Stimulated activated CD8-positive, alpha-beta memory T cell treated with anti-CD3 and anti-CD28 coated beads, Interleukin-7, amount 100 ng/mL, for 1 hour (primary cell): ENCODE measurements at places on chromosomes 4 and X.

DNA sequence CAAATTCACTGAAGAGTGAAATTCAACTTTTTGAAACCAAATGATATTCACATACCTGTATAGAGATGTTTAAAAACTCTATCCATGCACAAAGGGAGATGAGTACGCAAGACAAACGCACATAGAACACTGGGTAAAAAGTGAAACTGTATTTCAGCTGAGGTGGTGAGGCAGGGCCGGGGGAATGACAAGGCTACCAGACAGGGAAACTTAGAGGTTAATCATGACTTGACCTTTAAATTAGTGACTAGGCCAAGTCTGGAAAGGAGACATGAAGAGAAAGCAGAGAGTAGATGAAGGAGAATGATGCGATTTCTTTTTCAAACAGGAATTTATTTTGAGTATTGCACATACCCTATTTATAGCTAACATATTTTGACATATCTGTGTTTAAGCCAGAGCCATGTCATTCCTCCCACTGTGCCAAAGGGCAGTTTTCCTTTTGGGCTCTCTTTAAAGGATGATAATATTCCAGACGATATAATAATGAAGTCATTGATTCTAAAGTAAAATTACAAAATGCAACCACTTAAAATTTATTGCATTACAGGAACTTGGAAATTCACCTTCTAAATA, 49.4 kb downstream of the ARHGEF6 start:
- no peak for DNase-seq

DNA sequence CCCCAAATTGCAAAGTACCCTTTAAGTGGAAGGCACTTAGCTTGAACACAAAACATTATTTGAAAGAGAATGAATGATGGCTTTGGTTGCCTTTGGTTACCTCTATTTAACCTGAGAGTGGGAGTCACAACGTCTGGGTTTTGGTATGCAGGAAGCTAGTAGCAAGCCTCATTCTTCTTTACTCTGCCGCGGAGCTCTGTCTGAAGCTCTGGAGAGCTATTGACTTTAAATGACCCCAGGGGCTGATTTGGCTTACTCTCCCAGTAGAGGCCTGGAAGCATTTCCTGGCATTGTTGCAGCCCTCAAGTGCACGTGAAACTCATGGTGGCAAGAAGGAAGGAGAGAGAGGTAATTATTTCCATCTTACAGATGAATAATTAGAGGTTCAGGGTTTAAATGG, 81.8 kb upstream of the MAGEA4 start:
- DNase-seq = no peak

GRCh38 chrX:68018248-68019203, 414.8 kb downstream of the OPHN1 start:
- no peak for DNase-seq

GRCh38 chr4:153468587-153468986, 2.4 kb downstream of the TMEM131L start:
- no peak for DNase-seq

GRCh38 chrX:57178605-57179004, 41.4 kb upstream of the SPIN2A start:
- DNase-seq = no peak
